ENCODE measurements at places on chromosomes 11 and 22.

DNA sequence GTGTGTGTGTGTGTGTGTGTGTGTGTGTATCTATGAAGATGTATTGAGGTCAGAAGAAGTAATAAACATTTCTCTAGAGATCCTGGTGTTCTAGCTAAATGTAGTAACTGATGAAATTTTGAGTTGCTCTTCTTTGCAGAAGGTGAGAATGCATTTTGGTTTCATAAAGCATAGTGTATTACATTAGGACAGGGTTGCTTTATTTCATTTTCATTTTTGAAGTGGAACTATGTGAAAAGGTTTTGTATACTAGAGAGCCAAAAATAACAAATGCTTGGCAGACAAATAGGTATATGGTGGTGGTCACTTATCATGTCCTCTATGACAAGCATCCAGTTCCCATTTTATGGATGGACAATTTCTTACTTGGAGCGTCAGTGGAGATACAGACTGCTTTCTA is 99.0 kb downstream of the CASP12 start:
- no peak for DNase-seq

- DNase-seq: no peak
These were observed 118.1 kb upstream of the APOA1 start for GRCh38 chr11:116955548-116955947.

DNA sequence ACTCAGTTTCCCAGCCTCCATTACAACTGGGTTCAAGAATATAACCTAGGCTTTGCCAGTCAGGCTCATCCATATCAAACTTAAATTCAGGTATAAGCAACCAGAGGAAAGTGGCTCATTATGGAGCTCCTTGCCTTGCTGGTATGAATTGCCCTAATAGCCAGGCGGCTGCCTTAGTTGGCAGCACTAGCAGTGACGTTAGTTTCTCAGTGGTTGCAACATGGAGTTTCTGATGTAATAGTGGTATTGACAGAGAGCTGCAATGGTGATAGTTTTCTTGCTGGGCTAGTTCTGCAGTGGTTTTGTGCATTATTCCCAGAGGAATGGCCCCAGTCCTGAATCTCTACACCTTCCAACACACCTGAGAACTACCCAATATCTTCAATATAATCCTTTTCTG is 3.8 kb upstream of the TMEM123 start:
- DNase-seq: no peak

GRCh38 chr11:112455791-112456190 is 195.1 kb upstream of the PLET1 start:
- no peak for DNase-seq

DNA sequence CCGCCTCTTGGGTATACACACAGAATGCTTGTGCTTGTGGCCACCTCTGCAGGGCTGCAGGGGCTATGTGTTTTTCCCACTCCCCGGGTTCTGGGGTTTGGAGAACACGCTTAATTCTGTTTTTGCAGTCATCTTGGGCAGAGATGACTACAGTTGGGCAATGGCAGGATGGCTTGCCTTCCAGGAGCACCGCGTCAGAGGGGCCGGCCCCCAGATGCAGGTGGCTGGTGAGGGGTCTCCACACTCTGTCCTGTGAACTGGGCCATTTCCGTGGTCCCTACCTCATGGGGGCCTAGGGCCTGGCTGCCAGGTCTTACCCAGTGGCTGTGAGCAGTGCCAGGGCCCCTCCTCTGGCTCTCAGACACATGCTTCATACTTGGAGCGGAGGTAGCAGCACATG is 68.3 kb downstream of the CTTN start:
- DNase-seq: no peak

- DNase-seq: no peak
These were observed 98.2 kb upstream of the BID start for GRCh38 chr22:17872471-17872870.

GRCh38 chr22:43263645-43264514 is 76.9 kb upstream of the TTLL12 start:
- no peak for DNase-seq

- DNase-seq: no peak
These were observed 21.3 kb downstream of the OR10A6 start for GRCh38 chr11:7909585-7910285.

DNA sequence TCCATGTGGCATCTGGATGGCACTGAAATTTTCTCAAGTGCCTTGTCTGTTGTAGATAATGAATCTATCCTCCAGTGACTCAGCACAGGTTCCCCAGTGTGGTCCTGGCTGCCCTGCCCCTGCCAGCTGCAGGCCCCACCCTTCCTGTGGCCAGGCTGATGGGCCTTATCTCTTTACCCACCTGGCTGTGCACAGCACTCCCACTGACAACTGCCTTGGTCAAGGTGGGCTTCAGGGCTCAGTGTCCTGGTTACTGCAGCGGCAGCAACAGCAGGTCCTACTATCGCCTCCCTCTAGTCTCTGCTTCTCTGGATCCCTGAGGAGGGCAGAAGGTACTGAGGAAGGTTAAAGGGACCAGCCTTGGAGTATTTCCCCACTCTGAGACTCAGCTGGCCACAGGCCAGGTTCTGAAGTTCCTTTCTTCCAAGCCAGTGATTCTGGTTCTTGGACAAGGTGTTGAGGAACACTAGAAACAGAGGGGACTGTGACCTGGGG is 3.1 kb downstream of the HMBS start:
- DNase-seq: no peak
